ENCODE measurements at places on chromosomes 16 and 17. TPM values are rescaled to one million over a fixed set of nuclear protein-coding genes. Genes with fewer than 3 reads are reported as not detected.
A peak's percentile ranks its signal among the peaks of the same experiment; 100 is the strongest.

The C16orf46 gene
- 0.32 TPM for total RNA-seq

DNA sequence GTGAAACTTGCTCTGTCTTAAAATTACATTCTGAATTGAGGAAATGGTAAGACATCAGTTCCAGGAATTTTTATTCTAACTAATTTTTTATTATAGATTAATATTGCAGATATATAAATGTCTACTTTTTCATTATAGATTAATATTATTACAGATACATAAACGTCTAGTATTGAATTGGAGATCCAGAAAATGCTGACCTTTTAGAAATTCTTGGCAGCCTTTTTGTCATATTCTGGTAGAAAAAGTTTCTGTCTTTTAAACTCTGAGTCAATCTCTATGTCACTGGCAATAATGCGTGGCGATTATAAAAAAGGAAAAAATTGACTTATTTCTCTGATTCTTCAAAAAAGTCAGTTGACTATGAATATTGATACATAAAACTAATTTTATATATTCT is 8.7 kb downstream of the ERCC4 start:
- no peak for DNase-seq
- peaks cover 29% of the 10 kb centered on the region for H3K36me3 ChIP-seq
- H3K27ac ChIP-seq: no peak overlapping the region
- H3K27me3 ChIP-seq: no peaks in the 10 kb centered on the region
- H3K4me1 ChIP-seq: peaks cover 11% of the 10 kb centered on the region

GRCh38 chr16:10906914-10907756 is 30.1 kb downstream of the CIITA start:
- H3K4me3 ChIP-seq: no peak overlapping the region
- no peak overlapping the region for H3K27ac ChIP-seq
- peaks cover 36% of the 10 kb centered on the region for H3K36me3 ChIP-seq
- DNase-seq: no peak
- H3K27me3 ChIP-seq: no peaks in the 10 kb centered on the region
- H3K4me1 ChIP-seq: peaks cover 2% of the 10 kb centered on the region

DNA sequence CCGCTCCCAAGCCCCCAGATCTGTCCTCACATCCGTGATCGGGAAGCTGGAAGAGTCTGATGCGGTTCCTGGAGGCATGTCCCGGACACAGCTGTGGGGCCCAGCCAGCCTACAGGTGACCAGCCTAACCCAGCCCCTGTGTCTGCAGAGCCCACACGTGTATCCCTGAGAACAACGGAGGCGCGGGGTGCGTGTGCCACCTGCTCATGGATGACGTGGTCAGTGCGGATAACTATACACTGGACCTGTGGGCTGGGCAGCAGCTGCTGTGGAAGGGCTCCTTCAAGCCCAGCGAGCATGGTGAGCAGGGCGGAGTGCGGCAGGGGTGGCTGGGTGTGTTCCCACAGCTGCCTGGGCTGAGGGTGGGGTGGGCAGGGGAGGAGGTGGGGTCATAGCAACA is 30.9 kb downstream of the IL4R start:
- H3K27me3 ChIP-seq: no peaks in the 10 kb centered on the region
- H3K4me1 ChIP-seq: peaks cover 23% of the 10 kb centered on the region
- no peak for DNase-seq
- H3K36me3 ChIP-seq: peaks cover 95% of the 10 kb centered on the region
- no peak overlapping the region for H3K4me3 ChIP-seq

DNA sequence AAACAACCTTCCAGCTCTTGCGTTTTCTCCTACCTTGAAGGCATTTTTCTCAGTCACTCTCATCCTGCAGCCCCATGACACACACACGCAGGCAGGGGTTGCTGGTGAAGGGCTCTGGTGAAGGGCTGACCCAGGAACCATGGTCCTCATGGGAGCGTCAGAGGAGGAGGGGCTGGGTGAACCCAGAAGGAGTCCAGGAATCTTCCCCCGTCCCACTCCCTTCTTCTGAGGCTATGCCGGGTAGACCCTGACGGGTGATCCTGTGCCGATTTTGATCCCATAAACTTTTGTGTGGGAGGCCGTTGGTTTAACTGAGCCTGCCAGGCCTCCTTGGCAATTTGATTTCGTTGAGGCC is 278.4 kb upstream of the FOXF1 start:
- H3K36me3 ChIP-seq: no peaks in the 10 kb centered on the region
- H3K27ac ChIP-seq: no peak overlapping the region
- DNase-seq: no peak
- no peak overlapping the region for H3K4me3 ChIP-seq
- no peaks in the 10 kb centered on the region for H3K4me1 ChIP-seq
- H3K27me3 ChIP-seq: no peaks in the 10 kb centered on the region

DNA sequence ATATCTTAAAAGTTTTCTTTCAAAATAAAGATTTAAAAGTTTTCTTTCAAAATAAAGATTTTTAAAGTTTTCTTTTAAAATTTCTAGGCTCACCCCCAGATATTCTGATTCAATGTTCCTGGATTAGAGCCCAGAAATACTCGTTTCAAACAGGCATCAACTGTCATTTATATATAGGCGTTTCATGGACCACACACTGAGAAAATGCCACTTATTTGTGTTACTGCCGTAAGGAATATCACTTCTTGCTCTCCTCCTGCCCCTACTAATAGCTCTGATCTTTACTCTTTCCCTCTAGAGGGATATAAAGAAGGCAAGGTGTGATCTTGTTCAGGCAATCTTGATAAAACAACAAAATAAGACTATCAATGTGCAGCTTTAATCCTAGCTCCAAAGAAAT is 1324.1 kb downstream of the CDH8 start:
- no peak for DNase-seq
- no peaks in the 10 kb centered on the region for H3K27me3 ChIP-seq
- H3K4me3 ChIP-seq: no peak overlapping the region

- no peaks in the 10 kb centered on the region for H3K36me3 ChIP-seq
- no peaks in the 10 kb centered on the region for H3K4me1 ChIP-seq
- no peaks in the 10 kb centered on the region for H3K27me3 ChIP-seq
- DNase-seq: no peak
Observed at GRCh38 chr17:9917801-9918200, 12.7 kb upstream of the RCVRN start.

- no peak overlapping the region for H3K27ac ChIP-seq
- H3K36me3 ChIP-seq: no peaks in the 10 kb centered on the region
- H3K4me3 ChIP-seq: peak overlapping the region; percentile 42
- H3K4me1 ChIP-seq: peaks cover 16% of the 10 kb centered on the region
- peaks cover 6% of the 10 kb centered on the region for H3K27me3 ChIP-seq
- DNase-seq: no peak
Observed at GRCh38 chr16:2476741-2477140, 1.8 kb downstream of the TBC1D24 start.

The NUP88 gene
- total RNA-seq: 139 TPM

The METTL16 gene
- total RNA-seq: 49.1 TPM

GRCh38 chr17:43611230-43611969 is 50.3 kb downstream of the MEOX1 start:
- peaks cover 7% of the 10 kb centered on the region for H3K27me3 ChIP-seq
- H3K4me1 ChIP-seq: peaks cover 2% of the 10 kb centered on the region
- DNase-seq: no peak
- H3K36me3 ChIP-seq: no peaks in the 10 kb centered on the region
- no peak overlapping the region for H3K4me3 ChIP-seq

GRCh38 chr17:2170023-2170422 is 115.1 kb downstream of the HIC1 start:
- no peaks in the 10 kb centered on the region for H3K27me3 ChIP-seq
- no peak for DNase-seq
- H3K4me3 ChIP-seq: no peak overlapping the region
- H3K4me1 ChIP-seq: peaks cover 4% of the 10 kb centered on the region
- H3K27ac ChIP-seq: no peak overlapping the region

GRCh38 chr17:56121191-56122051 is 31.9 kb upstream of the ANKFN1 start:
- H3K4me3 ChIP-seq: no peak overlapping the region
- H3K36me3 ChIP-seq: no peaks in the 10 kb centered on the region
- H3K27ac ChIP-seq: no peak overlapping the region
- H3K27me3 ChIP-seq: no peaks in the 10 kb centered on the region
- DNase-seq: no peak

DNA sequence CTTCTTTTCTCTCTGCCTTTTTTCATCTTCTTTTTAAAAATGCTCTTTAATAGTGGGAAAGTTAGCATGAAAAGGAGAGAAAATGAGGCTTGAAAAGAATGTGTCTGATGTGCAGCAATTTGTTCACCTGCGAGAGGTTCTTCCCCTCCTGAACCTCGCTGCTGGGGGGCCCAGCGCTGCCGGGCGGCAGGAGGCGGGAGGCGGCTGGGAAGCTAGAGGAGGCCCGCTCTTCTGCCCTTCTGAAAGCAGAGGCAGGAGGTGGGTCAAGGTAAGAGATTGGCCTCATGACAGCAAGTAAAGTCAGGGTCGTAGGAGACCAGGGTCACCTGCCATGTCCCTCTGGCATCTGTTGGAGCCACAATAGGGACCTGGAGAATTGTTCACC is 78.6 kb upstream of the TNRC6C start:
- H3K36me3 ChIP-seq: peaks cover 15% of the 10 kb centered on the region
- H3K27ac ChIP-seq: no peak overlapping the region
- H3K27me3 ChIP-seq: peaks cover 2% of the 10 kb centered on the region
- no peak for DNase-seq

The HOXB4 gene
- 3.0 TPM for total RNA-seq

- H3K4me3 ChIP-seq: no peak overlapping the region
- no peak overlapping the region for H3K27ac ChIP-seq
- peak; percentile 53 for DNase-seq
- H3K4me1 ChIP-seq: no peaks in the 10 kb centered on the region
- H3K27me3 ChIP-seq: no peaks in the 10 kb centered on the region
- no peaks in the 10 kb centered on the region for H3K36me3 ChIP-seq
Observed at GRCh38 chr16:85275533-85276249, 163.4 kb upstream of the CIBAR2 start.

The CACNG1 gene
- not detected for total RNA-seq

- H3K36me3 ChIP-seq: no peaks in the 10 kb centered on the region
- peaks cover 5% of the 10 kb centered on the region for H3K4me1 ChIP-seq
- H3K4me3 ChIP-seq: no peak overlapping the region
- DNase-seq: no peak
Observed at GRCh38 chr16:70653406-70653805, 7.0 kb downstream of the IL34 start.

The MYCBPAP gene
- total RNA-seq: 3.1 TPM

- DNase-seq: no peak
- peaks cover 93% of the 10 kb centered on the region for H3K36me3 ChIP-seq
- no peak overlapping the region for H3K4me3 ChIP-seq
- H3K4me1 ChIP-seq: peaks cover 31% of the 10 kb centered on the region
- no peaks in the 10 kb centered on the region for H3K27me3 ChIP-seq
- no peak overlapping the region for H3K27ac ChIP-seq
Observed at GRCh38 chr16:50673496-50674275, 7.4 kb downstream of the SNX20 start.

- H3K4me3 ChIP-seq: no peak overlapping the region
- H3K27me3 ChIP-seq: peaks cover 24% of the 10 kb centered on the region
- H3K36me3 ChIP-seq: no peaks in the 10 kb centered on the region
Observed at GRCh38 chr16:56269281-56269680, 78.0 kb downstream of the GNAO1 start.

The SCGB1C2 gene
- not detected for total RNA-seq

GRCh38 chr17:10776381-10776780 is 27.5 kb downstream of the TMEM238L start:
- no peak overlapping the region for H3K27ac ChIP-seq
- no peaks in the 10 kb centered on the region for H3K36me3 ChIP-seq
- H3K27me3 ChIP-seq: no peaks in the 10 kb centered on the region
- no peak for DNase-seq

DNA sequence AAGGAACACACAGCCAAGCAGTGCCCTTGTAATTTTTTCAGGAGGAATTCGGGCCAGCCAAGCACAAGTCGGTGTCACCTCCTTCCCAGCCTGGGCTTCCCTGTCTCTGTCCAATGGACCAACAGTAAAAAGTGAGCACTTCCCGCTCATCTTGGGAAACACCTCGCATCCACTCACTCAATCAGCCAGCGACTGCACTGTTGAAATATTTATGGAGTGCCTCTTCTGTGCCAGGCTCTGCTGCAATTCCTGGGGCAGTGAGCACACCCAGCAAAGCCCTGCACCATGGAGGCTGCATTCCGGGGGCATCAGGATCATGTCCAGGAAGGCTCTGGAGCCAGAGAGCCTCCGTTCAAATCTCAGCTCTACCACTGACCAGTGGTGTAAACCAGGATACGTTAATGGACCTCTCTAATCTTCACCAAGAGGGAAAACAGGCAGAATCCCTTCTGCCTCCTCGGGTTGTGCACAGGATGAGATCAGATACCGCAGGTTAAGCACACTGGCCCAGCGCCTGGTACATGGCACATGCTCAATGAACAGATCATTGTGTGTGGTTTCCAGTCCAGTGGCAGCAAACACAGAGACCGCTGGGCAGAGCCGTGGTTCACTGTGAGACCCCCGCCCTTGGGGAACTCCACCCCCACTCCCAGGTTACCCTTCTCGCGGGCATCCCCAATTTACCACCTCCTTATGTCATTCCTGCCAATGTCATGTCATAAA is 194.3 kb downstream of the ZNF423 start:
- no peak for DNase-seq
- no peaks in the 10 kb centered on the region for H3K4me1 ChIP-seq
- H3K4me3 ChIP-seq: no peak overlapping the region
- H3K27ac ChIP-seq: no peak overlapping the region

GRCh38 chr17:75012096-75012345 is 449 bp upstream of the MRPL58 start:
- peaks cover 22% of the 10 kb centered on the region for H3K4me1 ChIP-seq
- peak overlapping the region; percentile 84 for H3K27ac ChIP-seq
- DNase-seq: no peak
- H3K4me3 ChIP-seq: peak overlapping the region; percentile 95
- H3K36me3 ChIP-seq: peaks cover 21% of the 10 kb centered on the region

The TOM1L1 gene
- 1.2 TPM for total RNA-seq

- peaks cover 3% of the 10 kb centered on the region for H3K27me3 ChIP-seq
- H3K4me1 ChIP-seq: no peaks in the 10 kb centered on the region
- H3K4me3 ChIP-seq: no peak overlapping the region
- H3K36me3 ChIP-seq: no peaks in the 10 kb centered on the region
Observed at GRCh38 chr16:76963614-76964315, 227.2 kb upstream of the MON1B start.

- no peak for DNase-seq
- H3K36me3 ChIP-seq: no peaks in the 10 kb centered on the region
- H3K4me1 ChIP-seq: peaks cover 15% of the 10 kb centered on the region
Observed at GRCh38 chr17:20059728-20060188, 50.6 kb downstream of the SPECC1 start.

DNA sequence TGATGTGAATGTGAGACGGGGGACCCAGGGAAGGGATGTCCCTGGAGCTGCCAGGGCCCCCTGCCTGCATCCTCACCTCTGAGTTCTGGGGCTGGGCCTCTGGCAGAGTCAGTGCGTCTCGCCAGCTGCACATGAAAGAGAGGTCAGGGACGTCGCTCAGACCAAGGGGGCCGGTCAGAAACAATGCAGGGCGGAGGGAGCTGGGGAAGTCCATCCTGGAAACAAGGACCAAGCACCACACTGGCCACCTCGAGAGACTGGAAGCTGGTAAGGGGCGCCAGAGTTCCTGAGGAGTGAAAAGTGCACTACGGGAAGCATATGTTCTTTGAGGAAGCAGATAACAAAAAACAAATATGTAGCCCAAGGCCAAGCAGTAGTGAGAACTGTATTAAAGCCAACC is 2.1 kb downstream of the TAF1C start:
- peaks cover 29% of the 10 kb centered on the region for H3K36me3 ChIP-seq
- DNase-seq: no peak
- H3K4me3 ChIP-seq: peak overlapping the region; percentile 93
- peaks cover 11% of the 10 kb centered on the region for H3K4me1 ChIP-seq
- peak overlapping the region; percentile 71 for H3K27ac ChIP-seq

- H3K4me3 ChIP-seq: no peak overlapping the region
- DNase-seq: no peak
- no peaks in the 10 kb centered on the region for H3K27me3 ChIP-seq
Observed at GRCh38 chr17:77174928-77175661, 34.3 kb downstream of the SEC14L1 start.
